Islet precursor cell (in vitro differentiated cells): ENCODE measurements at places on chromosomes 12 and 14.

- no peak for DNase-seq
These were observed 44.3 kb downstream of the PARP11 start for GRCh38 chr12:3828888-3829287.

DNA sequence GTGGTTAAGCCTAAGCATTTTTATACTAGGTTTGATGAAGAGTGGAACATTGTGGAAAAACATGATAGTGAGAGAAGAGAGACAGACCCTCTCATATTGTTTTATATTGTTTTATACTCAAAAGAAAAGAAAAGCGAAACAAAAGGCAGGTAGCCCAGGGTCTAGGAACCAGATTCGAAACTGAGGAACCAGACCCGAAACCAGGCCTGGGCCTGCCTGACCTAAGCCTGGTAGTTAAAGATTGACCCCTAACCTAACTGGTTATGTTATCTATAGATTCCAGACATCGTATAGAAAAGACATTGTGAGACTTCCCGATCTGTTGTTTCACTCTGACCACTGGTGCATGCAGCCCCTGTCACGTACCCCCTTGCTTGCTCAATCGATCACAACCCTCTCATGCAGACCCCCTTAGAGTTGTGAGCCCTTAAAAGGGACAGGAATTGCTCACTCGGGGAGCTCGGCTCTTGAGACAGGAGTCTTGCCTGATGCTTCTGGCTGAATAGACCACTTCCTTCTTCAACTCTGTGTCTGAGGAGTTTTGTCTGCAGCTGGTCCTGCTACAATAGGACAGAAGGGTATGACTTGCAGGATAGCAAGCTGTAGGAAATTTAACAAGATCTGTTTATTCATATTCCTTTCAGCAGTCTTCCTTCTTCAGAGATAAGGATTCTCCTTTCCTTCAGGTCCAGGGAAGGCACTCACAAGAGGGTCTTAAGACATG is 147.1 kb upstream of the PLEKHA5 start:
- DNase-seq = no peak

- DNase-seq = no peak
These were observed 39.6 kb downstream of the LARP4 start for GRCh38 chr12:50440288-50440687.

DNA sequence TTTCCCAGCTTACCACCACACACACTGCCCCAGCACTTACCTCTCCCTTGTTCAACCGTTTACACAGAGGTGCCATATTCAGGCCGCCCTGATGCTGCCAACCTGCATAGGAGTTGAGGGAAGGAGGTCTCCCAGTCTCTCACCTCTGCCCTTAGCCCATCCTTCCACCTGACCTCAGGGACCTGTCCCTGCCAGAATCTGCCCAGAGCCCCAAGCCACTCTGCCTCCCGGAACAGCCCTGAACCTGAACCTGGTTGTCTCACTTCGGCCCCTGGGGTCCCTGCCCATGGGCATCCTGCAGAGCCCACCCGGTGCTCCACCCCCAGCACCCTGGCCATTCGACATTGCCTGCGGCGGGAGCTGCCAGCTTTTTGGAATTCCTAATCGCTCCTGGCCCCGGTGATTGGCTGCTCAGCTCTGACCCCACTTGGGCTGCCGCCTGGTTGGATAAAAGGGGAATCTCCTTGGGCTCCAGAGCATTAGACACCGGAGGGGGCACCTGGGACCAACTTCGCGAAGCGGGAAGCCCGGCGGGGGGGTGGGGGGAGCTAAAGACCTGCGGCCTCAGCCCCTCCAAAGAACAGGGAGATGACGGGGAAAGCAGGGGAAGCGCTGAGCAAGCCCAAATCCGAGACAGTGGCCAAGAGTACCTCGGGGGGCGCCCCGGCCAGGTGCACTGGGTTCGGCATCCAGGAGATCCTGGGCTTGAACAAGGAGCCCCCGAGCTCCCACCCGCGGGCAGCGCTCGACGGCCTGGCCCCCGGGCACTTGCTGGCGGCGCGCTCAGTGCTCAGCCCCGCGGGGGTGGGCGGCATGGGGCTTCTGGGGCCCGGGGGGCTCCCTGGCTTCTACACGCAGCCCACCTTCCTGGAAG is at the start of gene VSX2:
VSX2 (plus strand) TSS at position 476 of the 874 bp plus-strand sequence; CDS start at position 589, 113 bp downstream.
- DNase-seq = peak; percentile 66

DNA sequence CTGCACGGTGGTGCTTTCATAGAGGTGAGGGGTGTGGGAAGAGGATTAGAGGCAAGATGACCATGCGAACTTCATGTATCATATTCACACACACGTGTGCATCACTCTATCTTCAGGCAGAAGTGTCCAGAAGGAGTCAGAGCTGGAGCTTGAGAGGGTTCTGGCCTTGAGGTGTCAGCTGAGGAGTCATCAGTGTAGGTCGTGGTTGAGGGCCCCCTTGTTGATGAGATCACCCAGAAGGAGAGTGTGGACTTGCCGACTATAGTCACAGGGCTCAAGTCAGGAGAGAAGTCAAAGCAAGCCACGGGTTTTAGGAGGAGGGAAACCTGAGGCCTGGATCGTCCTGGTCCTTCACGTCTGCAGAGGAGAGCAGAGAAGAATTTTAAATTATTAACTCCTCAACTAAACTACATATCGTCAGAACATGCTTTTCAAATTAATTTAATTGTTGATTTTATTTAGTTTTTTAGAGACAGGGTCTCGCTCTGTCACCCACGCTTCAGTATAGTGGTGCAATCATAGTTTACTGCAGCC is 25.4 kb downstream of the EML1 start:
- peak; percentile 32 for DNase-seq

GRCh38 chr12:74722709-74723108 is 185.1 kb downstream of the ATXN7L3B start:
- no peak for DNase-seq
